ENCODE measurements at places on chromosomes 7 and 10.

- DNase-seq: peak; percentile 50
Measured at GRCh38 chr7:158828133-158829020, 932 bp downstream of the ESYT2 start.

DNA sequence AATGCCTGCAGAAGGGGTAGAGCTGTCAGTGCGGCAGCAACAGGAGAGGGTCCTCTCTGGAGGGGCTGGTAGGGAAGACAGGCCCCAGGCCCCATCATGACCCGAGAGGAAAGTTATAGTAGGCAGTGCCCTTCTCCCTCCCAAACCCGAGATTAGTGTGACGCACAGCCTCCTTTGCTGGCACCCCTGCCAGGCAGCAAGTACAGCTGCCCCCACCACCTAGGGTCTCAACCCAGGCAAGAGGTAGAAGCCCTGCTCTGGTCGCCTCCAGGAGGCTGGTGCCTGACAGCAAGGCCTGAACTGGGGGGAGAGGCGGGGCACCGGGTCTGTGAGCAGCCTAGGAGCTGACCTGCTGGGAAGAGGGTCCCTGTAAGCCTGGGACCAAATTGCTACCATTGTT lies 15.5 kb downstream of the LOXL4 start:
- DNase-seq: no peak

GRCh38 chr10:104424719-104425118 lies 71.1 kb downstream of the CFAP58 start:
- no peak for DNase-seq

DNA sequence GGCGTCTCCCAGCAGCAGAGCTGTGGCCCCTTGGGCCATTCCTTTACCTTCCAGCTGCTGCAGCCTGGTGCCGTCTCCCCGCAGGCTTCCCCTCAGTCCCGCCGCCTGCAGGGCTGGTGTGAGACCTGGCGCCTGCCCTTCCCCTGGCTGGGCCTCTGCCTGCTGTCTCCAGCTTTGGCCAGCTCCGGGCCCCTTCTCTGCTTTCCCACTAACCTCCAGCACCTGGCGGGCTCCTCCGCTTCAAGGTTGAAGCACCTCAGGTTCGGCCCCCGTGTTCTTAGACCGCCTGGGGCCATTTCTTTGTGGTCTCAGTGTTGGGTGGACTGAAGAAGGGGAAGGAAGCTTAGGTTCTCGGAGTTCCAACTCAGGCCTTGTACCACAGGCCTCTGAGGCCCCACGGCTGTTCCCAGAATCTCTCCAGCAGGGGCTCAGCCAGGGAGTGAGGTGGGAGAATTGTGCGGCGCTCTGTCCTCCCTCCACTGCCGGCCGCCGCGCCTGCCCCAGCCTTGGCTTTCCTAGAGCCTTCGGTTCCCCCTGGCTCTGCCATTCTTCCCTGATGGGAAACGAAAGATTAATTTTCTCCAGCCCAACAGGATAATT lies 30.3 kb downstream of the GBX1 start:
- no peak for DNase-seq

- DNase-seq: no peak
Measured at GRCh38 chr10:123962756-123963530, 71.3 kb upstream of the CPXM2 start.

GRCh38 chr7:12607134-12607533 lies 36.6 kb downstream of the SCIN start:
- no peak for DNase-seq

- no peak for DNase-seq
Measured at GRCh38 chr7:129764247-129765084, 152.9 kb downstream of the NRF1 start.

DNA sequence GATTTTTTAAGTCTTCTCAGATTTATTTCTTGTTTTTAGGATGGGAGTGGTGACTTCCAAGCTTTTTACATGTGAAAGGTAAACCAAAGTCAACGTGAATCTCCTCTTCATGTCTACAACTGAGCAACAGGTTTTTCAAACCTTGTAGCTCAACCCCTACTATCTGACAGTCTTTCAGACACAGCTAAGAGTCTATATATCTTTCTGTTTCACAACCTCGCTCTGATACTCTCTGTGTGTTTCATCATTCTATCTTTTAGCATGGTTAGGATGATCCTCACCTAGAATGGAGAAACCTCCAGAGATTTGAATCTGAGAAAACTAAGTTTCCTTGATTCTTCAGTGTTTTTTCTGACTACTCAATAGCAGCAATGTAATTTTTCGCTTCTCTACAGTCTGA lies 96.1 kb downstream of the EPDR1 start:
- DNase-seq: no peak

- DNase-seq: no peak
Measured at GRCh38 chr7:79787623-79788022, 334.2 kb upstream of the MAGI2 start.

DNA sequence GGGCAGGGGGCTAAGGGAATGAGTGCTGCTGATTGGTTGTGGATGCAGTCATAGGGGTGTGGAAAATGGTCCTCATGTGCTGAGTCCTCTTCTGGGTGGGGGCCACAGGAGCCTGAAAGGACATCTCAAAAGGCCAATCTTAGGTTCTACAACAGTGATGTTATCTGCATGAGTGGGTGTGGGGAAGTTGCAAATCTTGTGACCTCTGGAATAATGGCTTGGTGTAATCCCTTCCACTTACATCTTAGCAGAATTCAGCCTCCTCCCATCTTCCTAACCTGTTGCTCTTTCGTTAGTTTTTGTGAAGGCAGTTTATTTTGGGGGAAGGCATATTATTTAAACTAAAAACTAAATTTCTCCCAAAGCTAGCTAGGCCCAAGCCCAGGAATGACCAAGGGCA lies 42.0 kb upstream of the OIT3 start:
- DNase-seq: no peak

DNA sequence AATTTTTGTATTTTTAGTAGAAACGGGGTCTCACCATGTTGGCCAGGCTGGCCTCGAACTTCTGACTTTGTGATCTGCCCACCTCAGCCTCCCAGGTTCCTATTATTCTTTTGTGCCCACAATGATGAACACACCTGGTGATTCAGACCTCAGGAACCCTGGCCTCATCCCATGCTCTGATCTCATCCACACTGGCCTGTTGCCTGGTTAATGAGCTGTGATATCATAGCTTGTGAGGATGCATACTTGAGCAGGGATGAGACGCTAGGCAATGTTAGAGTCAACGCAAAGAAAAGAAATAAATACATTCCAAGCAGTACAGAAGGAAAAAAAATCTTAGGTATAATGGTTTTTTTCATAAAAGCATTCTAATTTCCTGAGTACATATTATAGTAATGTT lies 82.4 kb upstream of the RNF32 start:
- no peak for DNase-seq

GRCh38 chr7:145511004-145511403 lies 605.6 kb upstream of the CNTNAP2 start:
- DNase-seq: no peak

GRCh38 chr10:116306847-116307246 lies 17.4 kb upstream of the CCDC172 start:
- no peak for DNase-seq

DNA sequence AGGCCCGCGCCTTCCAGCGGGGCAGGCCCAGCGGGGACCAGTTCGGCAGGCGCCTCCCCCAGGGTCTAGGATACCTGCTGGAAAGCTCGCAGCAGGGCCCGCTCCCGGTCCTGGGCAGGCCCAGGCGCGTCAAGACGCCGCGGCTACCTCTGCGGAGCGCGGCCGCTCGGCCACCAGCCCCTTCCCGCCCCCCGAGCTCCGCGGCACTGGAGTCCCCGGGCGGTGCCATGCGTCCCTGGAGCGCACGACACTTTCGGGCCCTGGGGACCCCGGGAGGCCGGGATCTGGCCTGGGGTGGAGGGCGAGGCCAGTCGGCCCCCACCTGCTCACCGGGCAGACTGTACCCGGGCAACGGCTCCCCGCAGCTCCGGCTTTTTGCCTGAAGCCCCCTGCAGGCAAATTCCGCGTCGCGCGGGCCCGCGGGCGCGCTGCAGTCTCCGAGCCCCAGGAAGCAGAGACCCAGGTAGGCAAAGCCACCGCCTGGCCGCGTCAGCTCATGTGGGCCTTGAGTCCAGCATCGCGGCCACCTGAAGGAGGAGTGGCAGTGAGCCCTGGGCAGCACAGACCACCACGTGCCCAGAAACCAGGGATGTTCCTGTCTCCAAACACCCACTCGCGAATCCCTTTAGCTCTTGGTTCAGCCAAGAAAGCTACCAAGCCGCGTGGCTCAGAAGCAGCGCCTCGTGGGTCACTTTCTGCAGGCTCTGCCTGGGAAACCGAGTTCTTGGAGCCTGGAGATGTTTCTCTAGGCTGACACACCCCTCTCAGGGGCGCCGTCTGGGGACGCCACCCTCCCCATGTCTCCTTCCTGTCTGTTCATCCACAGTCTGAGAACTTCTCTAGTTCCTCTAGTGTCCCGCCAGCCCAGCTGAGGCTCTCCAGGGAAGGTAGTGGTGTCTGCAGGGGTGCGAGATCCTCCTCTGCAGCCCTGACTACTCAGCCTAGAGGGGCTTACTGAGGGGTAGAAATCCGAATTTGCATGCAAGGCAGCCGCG lies 46.1 kb upstream of the APBB1IP start:
- DNase-seq: peak; percentile 5

DNA sequence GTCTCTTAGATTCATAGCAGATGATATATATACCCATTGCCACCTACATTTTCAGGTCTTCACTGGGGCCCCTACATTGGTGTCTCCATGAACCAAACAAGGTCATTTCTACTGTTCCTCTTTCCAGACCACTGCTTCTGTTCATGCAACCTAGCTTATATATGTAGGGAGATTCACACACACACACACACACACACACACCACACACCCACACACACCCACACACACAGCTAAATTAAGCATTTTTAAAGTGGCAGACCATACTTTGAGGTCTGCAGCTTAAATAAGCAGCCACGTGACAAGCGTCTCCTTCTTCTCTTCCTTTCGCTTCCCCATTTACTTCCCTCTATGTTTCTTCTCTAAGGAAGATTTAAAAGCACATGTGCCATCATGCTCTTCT lies 70.0 kb upstream of the CC2D2B start:
- DNase-seq: peak; percentile 7

DNA sequence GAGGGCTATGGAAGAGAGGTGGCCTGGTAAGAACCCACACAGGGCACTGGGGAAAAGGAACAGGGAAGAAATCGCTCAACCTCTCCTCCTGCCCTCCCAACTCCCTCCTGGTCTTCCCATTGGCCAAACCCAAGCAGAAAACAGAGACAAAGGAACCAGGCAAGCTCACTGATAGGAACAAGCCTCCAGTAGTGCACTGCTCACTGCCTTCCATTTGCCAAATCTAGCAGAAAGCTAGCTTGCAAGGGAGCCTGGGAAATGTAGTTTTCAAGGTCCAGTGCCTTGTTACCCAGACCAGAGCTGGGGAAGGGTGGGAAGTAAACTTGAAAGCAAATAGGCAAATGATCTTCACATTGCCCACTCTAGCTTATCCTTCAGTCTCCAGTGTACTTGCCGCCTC lies 556.1 kb upstream of the AUTS2 start:
- DNase-seq: no peak

DNA sequence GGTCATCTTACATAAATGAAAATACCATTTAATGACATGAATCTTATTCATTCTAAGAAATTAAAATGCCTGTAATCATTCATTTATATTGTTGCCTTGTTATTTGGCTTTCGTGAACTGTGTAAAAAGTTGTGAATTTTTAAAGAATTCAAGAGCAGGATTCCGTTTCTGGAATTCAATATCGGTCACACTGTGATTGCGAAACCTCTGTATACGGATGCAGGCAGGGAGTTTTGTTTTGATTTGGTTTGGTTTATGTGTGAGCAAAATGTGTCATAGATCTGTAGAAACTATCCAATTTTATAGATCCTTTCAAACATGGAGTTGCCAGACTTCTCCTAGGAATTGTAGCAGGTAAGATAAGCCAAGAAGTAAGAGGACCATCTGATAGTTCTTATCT lies 441.4 kb downstream of the DPP6 start:
- no peak for DNase-seq

DNA sequence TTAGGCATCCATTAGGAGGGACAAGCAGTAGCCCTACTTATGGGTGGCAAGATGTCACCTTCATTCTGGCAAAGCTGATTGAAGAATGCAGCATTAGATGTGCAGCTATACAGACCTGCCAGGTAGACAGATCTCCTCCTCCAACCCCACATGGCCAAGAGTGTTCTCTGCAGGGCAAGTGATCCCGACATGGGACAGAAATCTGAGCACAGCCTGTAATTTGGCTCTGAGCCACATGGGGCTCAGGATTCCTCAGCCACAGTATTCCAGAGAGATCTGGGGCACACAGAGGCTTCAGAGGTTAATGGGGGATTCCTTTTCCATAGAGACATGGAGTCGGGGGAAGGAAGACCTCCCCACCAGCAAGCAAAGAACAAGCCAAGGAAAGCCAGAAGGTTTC lies 58.7 kb upstream of the GDF10 start:
- DNase-seq: no peak

- DNase-seq: no peak
Measured at GRCh38 chr7:152597507-152597906, 78.4 kb downstream of the XRCC2 start.

- DNase-seq: no peak
Measured at GRCh38 chr10:112308125-112308502, 24.9 kb downstream of the TECTB start.

GRCh38 chr7:11714676-11715075 lies 117.3 kb downstream of the THSD7A start:
- DNase-seq: no peak

GRCh38 chr7:31122649-31123058 lies 70.5 kb downstream of the ADCYAP1R1 start:
- peak; percentile 25 for DNase-seq

GRCh38 chr10:4385231-4385870 lies 440.7 kb upstream of the AKR1E2 start:
- DNase-seq: no peak

DNA sequence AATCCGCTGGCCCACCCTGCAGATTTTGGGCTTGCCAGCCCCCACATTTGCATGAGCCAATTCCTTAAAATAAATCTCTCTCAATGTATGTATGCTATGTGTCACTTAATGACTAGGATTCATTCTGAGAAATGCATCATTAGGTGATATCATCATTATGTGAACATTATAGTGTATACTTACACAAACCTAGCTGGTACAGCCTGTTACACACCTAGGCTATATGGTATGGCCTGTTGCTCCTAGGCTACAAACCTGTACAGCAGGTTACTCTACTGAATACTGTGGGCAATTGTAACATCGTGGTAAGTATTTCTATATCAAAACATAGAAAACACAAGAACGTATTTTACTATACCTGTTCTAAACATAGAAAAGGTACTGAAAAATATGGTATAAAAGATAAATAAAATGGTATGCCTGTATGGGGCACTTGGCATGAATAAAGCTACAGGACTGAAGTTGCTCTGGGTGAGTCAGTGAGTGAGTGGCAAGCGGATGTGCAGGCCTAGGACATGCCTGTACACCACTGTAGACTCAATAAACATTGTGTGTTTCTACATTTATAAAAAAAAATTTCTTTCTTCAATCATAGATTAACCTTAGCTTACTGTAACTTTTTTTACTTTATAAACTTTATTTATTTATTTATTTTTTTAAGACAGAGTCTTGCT lies 135.9 kb downstream of the ABCA13 start:
- no peak for DNase-seq

DNA sequence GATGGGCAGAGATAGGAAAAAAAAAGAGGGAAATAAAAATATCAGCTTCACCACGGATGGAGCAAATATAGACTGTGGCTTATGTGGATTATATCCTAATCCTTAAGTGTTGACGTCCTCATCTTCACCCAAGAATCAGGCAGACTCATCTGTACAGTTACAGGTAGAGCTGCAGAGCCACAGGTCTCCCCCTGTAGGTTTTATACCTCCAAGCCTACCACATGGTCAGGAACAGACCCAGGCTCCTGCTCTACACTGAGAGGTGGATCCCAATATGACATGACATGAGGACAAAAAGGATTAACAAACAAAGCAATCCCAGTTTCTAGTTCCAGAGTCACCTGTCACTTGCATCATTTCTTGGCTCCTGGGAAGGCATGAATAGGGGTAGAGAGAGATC lies 400.8 kb downstream of the SEMA3D start:
- DNase-seq: no peak
